GM23338 (cell line): ENCODE measurements at places on chromosomes 6 and 20. TPM values are rescaled to one million over a fixed set of nuclear protein-coding genes. Genes with fewer than 3 reads are reported as not detected.

DNA sequence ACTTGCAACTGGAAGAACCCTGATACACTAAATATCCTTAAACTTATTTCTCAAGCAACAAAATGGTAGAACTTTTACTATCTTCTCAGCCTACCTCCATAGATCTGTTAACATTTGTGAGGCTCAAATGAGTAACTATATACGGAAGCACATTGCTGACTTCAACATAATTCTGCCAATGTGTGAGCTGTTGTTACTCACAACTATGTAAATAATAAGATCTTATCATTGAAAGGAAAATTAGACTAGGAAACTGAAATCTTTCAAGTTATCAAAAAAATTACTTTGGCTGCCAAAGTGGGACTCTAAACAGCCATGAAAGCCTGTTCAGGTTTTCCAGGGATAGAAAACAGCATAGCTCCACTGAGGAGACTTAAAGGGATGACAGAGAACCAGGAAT is 40.2 kb upstream of the TASP1 start:
- DNase-seq: no peak

- no peak for DNase-seq
Observed at GRCh38 chr6:111942561-111942960, 69.3 kb upstream of the FYN start.

DNA sequence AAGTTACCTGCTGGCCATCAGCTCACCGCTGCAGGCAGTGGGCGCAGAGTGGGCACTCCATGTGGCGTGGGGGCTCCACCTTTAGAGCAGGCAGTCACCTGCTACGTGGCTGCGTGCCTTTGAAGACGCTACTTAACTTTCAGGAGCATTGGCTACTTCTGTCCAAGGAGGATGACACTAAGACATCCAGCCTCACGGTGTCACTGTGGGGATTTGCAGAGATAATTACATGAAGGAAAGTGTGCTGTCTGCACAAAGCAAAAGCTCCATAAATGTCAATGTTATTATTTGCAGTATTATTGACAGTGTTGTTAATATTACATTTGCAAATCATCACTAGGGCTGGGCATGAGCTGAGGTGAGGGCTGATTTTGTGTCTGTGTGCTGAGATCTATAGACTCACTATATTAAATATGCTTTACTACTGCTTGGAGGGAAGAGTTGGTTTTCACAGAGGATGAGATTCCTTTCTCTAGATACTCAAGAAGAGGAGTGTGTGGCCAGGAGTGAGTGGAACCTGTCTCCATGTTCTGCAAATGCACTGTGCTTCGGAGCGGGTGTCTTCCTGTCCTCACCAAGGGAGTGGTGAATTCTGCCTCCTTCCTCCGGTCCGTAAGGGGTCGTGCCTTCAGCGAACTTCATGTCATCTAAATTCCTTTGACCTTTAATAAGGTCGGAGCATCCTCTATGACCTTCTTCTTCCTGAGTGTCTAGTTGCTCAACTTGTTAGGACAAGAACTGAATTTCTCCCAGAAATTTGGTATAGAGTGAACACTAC is 165.8 kb upstream of the SYNDIG1 start:
- no peak for DNase-seq

GRCh38 chr6:109197061-109197460 is 101.8 kb downstream of the CEP57L1 start:
- no peak for DNase-seq

Gene CASS4
- 0.12 TPM in 1 of 2 replicates, not detected in the other for total RNA-seq
